ENCODE measurements at places on chromosomes 7 and 10.

GRCh38 chr10:51857305-51857704 is 157.9 kb upstream of the CSTF2T start:
- DNase-seq, result no peak

GRCh38 chr7:116261904-116262303 is 51.6 kb downstream of the TES start:
- DNase-seq, result no peak

DNA sequence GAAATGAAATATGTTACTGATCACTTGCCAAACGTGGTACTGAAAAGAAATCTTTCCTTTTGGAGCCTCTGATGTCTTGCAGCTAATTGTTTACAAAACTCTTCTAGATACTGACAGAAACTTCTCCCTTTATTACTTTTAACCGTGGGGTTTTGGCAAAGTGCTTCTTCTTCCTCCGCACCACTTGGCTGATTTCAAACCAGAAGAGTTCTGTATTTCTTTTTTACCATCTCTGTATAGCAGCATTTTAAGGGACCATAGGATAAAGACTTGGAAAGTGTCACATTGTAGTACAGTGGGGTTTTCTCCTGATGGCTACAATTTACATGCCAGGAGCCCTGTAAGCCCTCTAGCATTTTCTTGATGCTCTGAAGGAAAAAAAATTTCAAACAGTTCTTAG is 21.9 kb upstream of the CREB5 start:
- no peak for DNase-seq

GRCh38 chr10:71877821-71878220 is 26.8 kb upstream of the PSAP start:
- no peak for DNase-seq

DNA sequence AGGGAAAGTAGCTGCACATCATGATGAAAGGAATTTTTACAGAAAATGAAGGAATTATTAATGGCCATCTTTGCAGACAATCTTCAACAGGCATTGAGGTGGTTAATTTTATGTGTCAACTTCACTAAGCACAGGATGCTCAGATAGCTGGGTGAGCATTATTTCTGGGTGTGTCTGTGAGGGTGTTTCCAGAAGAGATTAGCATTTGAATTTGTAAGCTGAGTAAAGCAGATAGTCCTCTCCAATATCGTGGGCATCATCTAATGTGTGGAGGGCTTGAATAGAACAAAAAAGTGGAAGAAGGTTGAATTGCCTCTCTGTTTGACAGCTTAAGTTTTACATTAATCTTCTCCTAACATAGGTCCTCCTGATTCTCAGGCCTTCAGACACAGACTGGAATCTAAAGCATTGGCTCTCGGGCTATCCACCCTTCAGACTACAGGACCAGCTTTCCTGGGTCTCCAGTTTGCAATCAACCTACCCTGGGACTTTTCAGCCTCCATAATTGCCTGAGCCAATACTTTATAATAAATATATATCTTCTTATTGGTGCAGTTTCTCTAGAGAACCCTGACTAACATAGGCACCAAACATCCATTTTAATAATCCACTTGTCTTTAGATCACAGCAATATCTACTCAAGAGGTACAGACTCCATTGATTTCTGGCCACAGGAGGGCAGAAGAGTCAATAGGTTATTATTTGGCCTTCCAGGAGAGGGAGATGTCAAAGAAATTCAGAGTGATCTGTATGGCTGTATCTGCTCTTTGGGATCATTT is 10.5 kb upstream of the CRPPA start:
- no peak for DNase-seq

- DNase-seq, result peak; percentile 53
These were observed 198.2 kb downstream of the MAD1L1 start for GRCh38 chr7:2034291-2035201.

- DNase-seq, result no peak
These were observed 128.4 kb upstream of the ZNF746 start for GRCh38 chr7:149625947-149626392.

- no peak for DNase-seq
These were observed 35.1 kb upstream of the COBL start for GRCh38 chr7:51351661-51352060.

- no peak for DNase-seq
These were observed 212.4 kb downstream of the ELFN1 start for GRCh38 chr7:1882451-1882850.

- no peak for DNase-seq
These were observed 97.5 kb upstream of the NPS start for GRCh38 chr10:127451628-127452027.

DNA sequence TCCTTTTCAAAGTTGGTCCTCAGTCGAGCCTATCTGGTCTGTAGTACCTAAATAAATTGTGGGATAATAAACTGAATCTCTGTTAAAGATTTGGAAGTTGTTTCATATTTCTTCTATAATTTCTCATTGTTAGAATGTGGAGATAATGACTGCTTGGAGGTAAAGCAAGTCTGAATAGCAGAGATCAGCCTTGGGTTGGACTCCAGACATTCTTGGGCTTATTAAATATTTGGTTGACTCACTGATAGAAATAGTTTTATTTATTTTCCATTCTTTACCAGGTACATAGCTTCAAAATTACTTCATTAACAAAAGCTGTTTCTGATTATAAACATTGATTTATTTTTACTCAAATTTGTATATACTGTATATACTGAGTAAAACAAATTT is 34.3 kb downstream of the TPST1 start:
- no peak for DNase-seq

- DNase-seq, result no peak
These were observed 314.1 kb upstream of the SP4 start for GRCh38 chr7:21113609-21114415.

DNA sequence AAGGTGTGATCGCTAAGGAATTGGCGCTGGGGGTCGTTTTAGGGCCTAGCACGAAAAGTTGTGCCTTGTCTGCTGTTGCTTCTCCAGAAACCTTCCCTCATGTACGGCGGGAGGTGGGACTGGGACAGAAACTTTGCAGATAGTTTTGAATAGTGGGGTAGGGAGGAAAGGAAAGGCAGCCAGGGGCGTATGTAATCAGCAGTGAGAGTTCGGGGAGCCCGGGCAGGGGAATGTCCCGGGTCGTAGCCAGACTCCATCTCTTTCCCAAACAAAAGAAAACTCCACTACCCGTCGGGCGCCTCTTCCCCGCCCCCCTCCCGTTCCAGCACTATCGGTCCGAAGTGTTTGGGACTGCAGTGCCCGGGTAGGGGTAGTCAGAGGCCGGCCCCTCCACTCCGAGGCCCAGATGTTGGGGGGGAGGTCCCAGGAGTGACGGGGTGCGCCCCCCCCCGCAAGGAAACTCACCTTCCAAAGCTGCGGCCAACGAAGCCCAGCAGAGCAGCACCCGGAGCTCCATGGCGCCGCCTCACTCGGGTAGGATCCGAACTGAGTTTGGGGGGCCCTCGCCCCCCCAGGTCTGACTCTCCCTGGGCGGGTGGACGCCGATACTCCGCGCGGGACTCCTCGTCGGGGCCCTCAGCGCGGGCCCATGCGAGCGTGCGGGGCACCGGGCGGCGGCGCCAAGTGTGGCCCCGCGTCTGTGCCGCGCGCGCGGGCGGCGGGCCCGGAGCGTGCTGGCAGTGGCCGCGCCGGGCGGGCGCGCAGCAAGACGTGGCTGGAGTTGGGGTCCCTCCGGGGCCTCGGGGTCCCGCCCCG is 601 bp downstream of the EPHB4 start:
- DNase-seq, result no peak

DNA sequence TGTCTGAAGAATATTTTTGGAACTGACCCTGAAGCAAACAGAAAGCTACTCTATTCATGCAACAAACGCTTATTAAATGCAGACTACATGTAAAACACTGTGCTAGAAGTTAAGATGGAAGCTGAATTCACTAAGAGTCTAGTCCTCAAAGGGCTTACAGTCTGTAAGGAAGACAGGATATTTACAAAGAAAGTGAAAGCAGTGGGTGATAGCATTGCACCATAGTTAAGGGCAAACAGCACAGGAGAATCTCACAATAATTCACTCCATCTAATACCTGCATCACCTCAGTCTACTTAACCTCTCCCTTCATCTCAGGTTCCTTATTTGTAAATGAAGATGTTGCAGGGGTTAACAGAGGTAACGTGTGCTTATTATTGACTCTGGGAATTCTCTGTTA is 360.0 kb upstream of the AOAH start:
- DNase-seq, result no peak

- DNase-seq, result no peak
These were observed 50.1 kb downstream of the PLEKHS1 start for GRCh38 chr10:113801569-113801968.

- DNase-seq, result peak; percentile 80
These were observed 155.5 kb downstream of the COBL start for GRCh38 chr7:51160990-51161615.

- no peak for DNase-seq
These were observed 140.5 kb downstream of the TWIST1 start for GRCh38 chr7:18976715-18977471.

DNA sequence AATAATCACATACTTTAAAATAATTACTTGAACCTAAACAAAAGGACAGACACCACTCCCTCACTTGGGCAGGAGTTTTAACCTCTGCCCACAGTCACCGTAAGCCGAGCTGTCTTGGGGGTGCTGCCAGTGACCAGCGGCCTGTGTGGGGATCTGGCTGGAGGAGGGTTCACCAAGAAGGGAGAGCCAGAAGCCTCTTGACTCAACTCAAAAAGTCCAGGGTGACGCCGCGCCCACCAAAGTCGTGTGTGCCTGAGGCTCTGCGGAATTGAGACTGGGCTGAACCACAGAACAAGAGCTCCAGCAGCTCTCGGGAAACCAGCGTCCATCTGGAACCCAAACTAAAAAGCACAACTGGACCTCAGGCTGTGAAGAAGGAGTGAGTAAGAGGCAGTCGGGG is 35.8 kb downstream of the ZFAND2A start:
- no peak for DNase-seq

DNA sequence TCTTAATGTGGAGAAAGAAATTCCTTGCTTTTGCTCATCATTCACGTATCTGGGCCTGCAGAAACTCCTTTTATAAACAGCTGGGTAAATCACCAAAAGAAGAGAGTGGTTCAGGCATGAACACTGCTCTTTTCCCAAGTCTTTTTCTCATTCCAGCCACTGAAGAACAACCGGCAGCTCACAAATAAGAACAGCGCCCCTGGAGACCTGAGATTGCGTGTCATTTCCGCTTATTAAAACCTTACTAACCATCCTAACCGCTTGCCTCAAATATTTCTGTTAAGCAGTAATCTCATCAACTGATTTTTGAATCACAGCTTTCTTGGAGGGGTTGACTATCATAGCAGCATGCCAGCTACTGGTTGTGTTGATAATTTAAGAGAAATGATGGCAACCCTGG is 213.0 kb upstream of the PLXNA4 start:
- DNase-seq, result no peak

GRCh38 chr7:82330706-82331215 is 112.8 kb downstream of the CACNA2D1 start:
- no peak for DNase-seq

- DNase-seq, result no peak
These were observed 177.2 kb upstream of the INHBA start for GRCh38 chr7:41880107-41880506.

- DNase-seq, result peak; percentile 76
These were observed 652 bp upstream of the VPS26A start for GRCh38 chr10:69123306-69123746.

DNA sequence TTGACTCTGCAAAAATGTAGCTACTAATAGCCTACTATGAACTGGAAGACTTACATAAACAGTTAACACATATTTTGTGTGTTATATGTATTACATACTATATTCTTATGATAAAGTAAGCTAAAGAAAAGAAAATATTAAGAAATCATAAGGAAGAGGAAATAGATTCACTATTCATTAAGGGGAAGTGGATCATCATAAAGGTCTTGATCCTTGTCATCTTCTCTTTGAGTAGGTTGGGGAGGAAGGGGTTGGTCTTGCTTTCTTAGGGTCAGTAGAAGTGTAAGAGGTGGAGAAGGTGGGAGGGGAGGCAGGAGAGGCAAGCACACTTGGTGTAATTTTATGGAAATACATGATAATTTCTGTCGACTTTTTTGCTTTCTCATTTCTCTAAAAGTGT is 81.3 kb downstream of the NAMPT start:
- DNase-seq, result no peak

DNA sequence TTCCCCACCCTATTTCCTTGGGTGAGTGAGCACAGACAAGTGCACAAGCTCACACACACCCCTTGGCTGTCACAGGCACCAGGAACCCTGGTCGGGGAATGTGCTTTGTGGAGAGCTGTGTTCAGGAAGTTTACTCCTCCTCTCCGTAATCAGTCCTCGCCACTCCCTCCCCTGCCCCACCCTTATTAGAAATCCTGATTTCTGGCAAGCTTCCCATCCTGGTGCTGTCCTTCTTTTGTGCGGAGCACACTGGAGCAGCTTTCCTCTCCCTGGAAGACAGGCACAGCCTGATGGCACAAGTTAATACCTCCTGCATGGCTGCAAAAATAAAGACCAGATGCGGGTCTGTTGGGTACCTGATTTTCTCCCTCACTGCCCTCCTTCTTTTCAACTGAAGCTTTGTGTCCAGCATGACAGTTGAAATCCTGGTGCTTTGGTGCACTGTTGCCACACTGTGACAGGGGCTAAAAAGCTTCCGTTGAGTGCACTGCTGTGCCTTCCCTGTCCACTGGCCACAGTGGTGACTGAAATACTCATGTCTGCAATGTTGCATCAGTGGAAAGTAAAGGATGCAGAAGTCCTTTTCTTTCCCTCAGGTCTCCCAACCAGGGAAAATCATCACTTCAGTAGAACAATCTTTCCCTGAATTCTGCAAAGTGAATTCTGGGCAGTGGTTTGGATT is 55.0 kb downstream of the LRRC4 start:
- no peak for DNase-seq

DNA sequence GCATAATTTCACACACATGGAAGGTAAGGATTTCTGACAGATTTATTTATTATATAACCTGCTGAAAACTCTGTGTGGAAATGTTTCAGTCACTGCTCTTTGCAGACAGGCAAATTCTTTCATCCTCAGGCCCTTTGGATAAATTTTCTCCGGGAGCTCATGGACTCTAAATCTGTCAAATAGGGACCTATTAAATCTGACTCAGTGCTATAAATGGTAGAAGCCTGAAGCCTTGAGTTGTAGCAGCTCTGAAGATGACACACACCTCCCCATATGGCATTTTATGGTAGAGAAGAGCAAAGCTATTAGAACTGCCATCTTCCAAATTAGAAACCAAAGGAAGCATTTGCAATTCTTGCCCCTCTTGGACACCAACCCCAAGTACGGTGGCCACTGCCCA is 808.7 kb downstream of the XPNPEP1 start:
- DNase-seq, result no peak

- DNase-seq, result no peak
These were observed 40.1 kb upstream of the RET start for GRCh38 chr10:43036481-43037428.

- no peak for DNase-seq
These were observed 292.0 kb downstream of the PHTF2 start for GRCh38 chr7:78090616-78091015.

DNA sequence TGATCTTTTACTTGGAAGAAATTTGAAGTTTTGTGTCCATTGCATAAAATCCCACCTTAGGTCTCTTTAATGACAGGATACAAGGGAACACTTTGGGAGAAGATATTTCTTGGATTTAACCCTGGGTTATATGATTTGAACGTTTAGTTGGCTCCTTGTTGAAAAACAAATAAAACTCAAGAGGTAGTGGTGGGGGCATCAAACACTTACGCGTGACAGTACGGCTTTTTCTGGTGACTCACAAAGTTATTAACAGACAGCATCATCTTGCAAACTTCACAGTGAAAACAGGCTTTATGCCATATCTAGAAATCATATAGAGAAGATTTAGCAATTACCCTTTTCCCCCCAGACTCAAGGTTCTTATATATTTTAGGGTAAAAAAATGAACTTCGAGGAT is 699 bp downstream of the NRAP start:
- no peak for DNase-seq
